Fibroblast of the aortic adventitia (primary cell): ENCODE measurements at places on chromosomes 1 and 21. TPM values are rescaled to one million over a fixed set of nuclear protein-coding genes. Genes with fewer than 3 reads are reported as not detected.
A peak's percentile ranks its signal among the peaks of the same experiment; 100 is the strongest.

The PRDM16 gene
- total RNA-seq = 0.98 and 11.3 TPM in 2 replicates

The TNFSF4 gene
- total RNA-seq = 0.49 and 2.0 TPM in 2 replicates

The CDC7 gene
- total RNA-seq = 3.8 and 15.5 TPM in 2 replicates

The CYP4X1 gene
- total RNA-seq = 2.1 and 3.3 TPM in 2 replicates

The GJA8 gene
- total RNA-seq = not detected in 2 replicates

The GSTM2 gene
- 14.1 and 27.7 TPM in 2 replicates for total RNA-seq

The CRYZL1 gene
- total RNA-seq = 25.8 and 70.6 TPM in 2 replicates

- DNase-seq = no peak
These were observed 242.2 kb downstream of the RGS7 start for GRCh38 chr1:241114699-241115233.

GRCh38 chr1:40308036-40308727 is 8.9 kb downstream of the COL9A2 start:
- DNase-seq = peak; percentile 43

GRCh38 chr1:19623523-19623922 is 20.6 kb upstream of the NBL1 start:
- no peak for DNase-seq

- peak; percentile 34 for DNase-seq
These were observed 2.8 kb upstream of the ADORA1 start for GRCh38 chr1:203124546-203125317.

- no peak for DNase-seq
These were observed 19.6 kb upstream of the SLC26A9 start for GRCh38 chr1:205962821-205963221.

DNA sequence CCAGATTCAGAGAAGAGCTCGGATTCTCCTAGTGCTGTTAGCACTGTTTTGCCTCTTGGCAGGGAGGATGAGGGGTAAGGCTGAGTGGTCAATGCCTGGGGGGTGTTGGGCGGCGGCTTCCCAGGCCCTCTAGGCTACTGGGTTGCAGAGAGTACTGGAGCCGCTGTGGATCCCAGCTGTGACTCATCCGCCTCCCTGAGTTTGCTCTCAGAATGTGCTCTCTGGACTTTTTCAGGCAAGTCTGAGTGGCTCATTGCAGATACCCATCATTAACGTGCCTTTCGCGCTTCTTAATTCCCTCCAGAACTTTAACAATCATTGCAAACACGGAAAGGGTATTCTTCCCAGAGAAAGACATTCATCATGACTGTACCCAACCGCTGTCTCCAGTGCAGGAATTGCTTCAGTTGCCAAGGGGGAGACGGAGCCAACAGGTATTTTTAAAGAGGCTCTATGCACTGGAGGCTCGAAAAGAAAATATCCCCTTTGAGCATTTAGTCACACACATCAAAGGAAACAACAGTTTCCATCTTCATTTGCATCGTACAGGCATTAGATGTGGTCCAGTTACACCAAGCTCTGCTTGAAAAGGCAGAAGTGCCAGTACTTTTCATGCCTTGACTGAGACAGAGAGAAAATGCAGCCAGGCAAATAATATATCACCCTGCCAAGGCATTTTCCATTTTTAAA is 14.4 kb upstream of the CAMTA1 start:
- peak; percentile 60 for DNase-seq

DNA sequence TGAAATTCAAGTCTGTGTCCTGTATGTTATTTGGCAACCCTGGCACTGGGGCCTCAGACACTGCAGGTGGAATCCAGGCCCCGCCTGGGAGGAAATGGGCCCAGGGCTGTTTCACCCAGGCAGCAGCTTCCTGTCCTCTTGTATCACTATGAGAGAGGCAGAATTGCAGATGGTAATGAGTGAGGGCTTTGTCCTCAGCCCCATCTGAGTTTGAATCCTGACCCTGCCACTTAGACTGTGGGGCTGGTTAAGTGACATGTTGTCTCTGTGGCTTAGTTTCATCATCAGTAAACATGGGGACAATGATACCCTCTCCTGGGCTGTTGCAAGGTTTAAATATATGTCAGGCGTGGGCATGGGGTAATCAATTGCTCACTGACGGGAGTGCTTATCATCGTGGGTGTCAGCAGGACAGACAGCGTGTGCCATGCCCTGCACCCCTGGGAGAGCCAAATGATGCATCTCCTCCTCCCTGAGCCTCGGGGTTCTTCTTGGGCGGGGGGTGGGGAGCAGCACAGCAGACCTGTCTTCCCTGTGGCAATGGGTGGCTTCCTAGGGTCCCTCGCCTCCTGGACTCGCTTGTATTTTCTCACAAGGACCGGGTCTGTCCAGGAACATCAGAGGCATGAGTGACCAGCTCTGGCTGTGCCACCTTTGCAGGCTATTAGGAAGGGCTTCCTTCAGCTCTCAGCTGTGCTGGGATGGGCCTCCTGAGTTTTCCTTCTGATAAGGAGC is 42.1 kb downstream of the ARHGEF10L start:
- no peak for DNase-seq

GRCh38 chr1:201419746-201420607 is 1.6 kb downstream of the TNNI1 start:
- no peak for DNase-seq

GRCh38 chr1:16438924-16439323 is 1.6 kb upstream of the NECAP2 start:
- DNase-seq = peak; percentile 18

GRCh38 chr1:55369474-55369873 is 154.3 kb upstream of the USP24 start:
- peak; percentile 73 for DNase-seq

DNA sequence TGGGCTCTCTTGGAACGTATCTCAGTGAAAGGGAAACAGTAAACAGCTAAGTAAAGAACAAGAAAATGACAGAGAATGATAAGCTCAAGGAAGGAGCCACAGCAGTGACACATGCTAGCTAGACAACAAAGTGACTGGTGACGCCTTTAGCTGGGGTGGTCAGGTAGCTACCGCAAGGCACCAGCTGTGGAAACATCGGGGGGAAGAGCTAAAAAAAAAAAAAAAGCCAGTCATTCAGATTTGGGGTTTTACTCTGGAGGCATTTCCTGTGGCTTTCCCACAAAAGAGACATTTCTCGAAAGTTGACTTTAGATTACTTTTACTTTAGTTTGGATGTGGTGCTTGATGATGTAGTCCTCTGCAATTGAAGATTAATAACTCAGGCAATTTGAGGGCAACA is 2.1 kb downstream of the FHAD1 start:
- DNase-seq = no peak

DNA sequence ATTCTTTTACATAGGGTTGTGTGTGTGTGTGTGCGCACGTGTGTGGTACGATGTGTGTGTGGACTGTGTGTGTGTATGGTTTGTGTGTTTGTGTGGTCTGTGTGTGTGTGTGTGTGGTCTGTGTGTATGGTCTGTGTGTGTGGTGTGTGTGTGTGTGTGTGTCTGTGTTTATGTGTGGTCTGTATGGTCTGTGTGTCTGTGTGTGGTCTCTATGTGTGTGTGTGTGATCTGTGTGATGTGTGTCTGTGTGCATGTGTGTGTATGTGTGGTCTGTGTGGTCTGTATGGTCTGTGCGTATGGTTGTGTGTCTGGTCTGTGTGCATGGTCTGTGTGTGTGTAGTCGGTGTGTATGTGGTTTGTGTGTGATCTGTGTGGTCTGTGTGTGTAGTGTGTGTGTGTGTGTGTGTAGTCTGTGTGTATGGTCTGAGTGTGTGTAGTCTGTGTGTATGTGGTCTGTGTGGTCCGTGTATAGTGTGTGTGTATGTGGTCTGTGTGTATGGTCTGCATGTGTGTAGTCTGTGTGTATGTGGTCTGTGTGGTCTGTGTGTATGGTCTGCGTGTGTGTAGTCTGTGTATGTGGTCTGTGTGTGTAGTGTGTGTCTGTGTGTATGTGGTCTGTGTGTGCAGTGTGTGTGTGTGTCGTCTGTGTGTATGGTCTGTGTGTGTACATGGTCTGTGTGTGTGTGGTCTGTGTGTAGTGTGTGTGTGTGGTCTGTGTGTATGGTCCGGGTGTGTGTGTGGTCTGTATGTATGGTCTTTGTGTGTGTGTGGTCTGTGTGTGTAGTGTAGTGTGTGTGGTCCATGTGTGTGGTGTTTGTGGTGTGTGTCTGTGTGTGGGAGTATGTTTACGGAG is 46.8 kb downstream of the RHOU start:
- no peak for DNase-seq

DNA sequence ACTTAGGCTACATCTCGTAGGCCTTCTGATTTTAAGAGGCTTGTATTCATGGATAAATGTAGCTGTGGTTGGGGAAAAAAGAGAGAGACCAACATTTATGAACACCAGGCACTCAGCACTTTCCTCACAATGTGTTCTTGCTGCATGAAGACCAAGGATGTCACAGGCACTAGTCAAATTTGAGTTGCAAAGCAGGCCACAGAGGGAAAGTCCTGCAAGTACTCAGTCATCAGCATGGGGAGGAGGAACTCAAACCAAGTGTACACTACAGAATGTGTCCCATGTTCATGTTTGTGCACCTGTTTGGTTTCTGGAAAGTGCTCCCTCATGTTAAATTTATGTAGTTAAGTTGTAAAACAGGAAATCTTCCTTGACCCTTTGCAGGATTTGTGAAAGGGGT is 8.7 kb upstream of the MAP3K7CL start:
- DNase-seq = no peak
